ENCODE measurements at places on chromosomes 16 and 17.

DNA sequence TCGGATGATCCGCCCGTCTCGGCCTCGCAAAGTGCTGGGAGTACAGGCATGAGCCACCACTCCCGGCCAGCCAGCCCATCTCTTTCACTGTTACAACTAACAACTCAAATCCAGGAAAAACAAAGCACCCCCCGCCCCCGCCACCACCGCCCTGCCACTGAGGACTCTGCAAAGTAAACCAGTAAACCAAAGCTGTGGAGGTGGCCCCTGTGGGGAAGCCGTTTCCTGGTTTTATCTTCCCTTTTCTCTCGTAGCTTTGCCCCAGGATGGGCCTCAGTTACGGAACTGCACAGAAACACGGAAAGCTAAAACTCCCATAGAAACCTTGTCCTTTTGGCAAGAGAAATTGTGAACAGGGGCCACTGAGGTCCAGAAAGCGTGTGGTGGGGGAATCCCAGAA, 17.5 kb downstream of the CHMP6 start:
- no peak for DNase-seq

DNA sequence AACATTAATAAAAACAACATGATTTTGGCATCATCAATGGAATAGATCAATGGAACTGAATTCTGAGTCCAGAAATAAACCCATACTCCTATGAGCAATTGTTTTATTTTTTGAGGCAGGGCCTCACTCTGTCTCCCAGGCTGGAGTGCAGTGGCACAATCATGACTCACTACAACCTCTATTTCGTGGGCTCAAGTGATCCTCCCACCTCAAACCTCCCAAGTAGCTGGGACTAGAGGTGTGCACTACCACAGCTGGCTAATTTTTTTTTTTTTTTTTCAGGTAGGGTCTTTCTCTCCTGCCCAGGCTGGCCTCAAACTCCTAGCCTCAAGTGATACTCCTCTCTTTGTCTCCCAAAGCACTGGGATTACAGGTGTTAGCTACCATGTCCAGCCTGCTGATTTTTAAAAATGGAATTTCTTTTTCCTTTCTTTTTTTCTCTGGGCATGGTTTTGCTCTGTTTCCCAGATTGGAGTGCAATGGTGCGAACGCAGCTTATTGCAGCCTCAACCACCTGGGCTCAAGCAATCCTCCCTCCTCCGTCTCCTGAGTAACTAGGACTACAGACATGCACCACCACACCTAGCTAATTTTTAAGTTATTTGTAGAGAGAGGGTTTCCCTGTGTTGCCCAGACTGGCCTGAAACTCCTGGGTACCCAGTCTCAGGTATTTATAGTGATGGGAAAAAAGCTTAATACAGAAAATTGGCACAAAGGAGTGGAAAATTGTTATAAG, 7.3 kb upstream of the PRDM7 start:
- DNase-seq: no peak

DNA sequence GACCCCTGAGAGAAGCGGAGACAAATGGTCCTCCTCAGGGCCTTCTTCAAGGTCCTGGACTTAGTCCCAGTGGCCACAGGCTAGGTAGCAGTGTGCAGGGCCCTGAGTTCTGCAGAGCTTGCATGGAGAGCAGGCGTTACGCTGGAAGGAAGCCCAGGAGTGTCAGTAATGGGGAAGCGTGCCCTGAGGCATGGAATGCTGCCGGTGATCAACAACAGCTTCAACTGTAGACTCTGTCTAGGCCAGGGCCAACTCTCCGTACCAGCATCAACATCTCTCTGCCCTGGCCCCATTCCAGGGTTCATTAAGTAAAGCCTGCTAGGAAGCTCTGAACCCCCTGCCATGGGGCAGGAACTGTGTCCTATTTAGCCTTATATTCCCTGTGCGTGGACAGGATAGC, 568 bp upstream of the TNK1 start:
- no peak for DNase-seq

GRCh38 chr16:30457256-30457655, 11.6 kb upstream of the SEPHS2 start:
- no peak for DNase-seq

- no peak for DNase-seq
Measured at GRCh38 chr17:50451943-50452629, 16.6 kb downstream of the CHAD start.

DNA sequence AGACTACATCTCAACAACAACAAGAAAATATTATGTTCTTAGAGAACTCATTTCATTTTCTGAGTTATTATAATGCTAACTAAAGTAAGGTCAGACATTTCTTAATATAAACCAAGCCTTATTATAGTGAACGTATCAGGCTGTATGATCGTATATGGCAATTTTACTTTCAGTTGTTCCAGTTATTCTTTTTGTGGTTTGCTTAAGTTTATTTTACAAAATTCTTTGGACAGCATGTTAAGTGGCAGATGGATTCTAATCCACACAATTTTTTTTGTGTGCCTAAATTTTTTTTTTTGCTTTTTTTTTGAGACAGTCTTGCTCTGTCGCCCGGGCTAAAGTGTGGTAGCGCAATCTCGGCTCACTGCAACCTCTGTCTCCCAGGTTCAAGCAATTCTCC, 59.0 kb downstream of the VMP1 start:
- DNase-seq: no peak

DNA sequence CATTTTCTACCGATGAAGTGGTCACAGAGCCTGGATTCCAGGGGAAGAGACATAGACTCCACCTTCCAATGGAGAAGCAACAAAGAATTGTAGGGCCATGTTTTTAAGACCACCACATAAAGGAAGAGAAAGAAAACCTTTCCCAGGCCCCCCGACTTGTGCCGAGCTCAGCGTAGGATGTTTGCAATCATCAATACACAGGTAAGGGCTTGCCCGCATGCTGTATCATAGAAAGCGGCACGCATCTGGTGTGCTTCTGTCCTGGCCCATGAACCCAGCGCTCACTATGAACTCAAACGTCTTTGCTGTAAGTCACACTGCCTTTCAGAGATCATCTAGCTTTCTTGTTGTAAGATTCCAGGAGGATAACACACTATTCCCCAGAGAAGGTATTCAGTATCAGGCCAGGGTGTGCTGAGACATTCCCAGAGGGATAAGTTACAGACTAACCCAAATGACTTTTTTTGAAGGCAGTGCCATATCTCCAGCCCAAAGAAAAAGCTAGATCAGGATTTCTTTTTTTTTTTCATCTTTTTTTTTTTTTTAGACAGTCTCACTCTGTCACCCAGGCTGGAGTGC, 79.5 kb upstream of the RPL38 start:
- DNase-seq: no peak

DNA sequence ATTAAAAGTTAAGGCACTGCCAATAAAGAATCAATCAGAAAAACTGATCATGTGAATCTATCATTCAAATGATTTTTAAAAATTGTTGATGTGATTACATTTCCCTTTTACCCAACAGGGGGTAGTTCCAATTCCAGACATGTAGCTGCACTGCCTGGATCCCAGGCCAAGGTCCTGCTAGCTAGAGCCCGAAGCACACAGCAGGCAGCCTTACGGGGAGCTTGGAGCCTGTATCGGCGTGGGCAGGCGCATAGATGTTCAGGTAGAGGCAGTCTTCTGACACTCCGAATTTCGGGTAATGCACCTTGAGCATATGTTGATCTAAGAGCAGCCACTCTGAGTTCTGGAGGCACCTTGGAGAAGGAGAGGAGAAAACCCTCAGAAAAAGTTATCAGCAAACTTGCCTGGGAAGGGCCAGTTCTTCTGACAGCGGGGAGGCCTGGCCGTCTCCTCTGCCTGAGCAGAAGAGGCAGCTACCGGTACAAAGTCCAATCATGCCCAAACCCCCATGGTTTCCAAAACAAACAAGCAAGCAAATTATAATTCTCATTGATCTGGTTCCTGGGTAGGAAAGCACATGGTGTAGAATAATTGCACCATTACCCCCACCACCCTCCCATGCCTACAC, 3.6 kb downstream of the CES5A start:
- no peak for DNase-seq

DNA sequence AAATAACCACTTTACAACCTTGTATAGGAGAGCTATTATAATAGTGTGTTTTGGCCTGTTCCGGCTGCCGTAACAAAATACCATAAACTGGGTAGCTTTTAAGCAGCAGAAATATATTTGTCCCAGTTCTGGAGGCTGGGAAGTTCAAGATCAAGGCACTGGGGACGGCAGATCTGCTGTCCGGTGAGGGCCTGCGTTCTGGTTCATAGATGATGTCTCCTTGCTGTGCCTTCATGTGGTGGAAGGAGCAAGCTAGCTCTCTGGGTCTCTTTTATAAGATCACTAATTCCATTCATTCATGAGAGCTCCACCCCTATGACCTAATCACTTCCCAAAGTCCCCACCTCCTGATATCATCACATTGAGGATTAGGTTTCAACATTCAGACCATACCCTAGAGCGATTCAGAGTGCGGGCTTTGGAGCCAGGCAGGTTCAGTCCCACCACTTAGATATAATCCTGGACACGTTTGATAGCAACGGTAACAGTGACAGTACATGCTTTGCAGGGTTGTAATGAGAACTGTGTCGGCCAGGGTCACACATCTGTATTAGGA, 76.2 kb upstream of the ZFHX3 start:
- DNase-seq: no peak

- DNase-seq: no peak
Measured at GRCh38 chr17:64226132-64226531, 36.9 kb downstream of the TEX2 start.

- DNase-seq: peak; percentile 87
Measured at GRCh38 chr17:40612599-40613244, 34.9 kb downstream of the SMARCE1 start.

DNA sequence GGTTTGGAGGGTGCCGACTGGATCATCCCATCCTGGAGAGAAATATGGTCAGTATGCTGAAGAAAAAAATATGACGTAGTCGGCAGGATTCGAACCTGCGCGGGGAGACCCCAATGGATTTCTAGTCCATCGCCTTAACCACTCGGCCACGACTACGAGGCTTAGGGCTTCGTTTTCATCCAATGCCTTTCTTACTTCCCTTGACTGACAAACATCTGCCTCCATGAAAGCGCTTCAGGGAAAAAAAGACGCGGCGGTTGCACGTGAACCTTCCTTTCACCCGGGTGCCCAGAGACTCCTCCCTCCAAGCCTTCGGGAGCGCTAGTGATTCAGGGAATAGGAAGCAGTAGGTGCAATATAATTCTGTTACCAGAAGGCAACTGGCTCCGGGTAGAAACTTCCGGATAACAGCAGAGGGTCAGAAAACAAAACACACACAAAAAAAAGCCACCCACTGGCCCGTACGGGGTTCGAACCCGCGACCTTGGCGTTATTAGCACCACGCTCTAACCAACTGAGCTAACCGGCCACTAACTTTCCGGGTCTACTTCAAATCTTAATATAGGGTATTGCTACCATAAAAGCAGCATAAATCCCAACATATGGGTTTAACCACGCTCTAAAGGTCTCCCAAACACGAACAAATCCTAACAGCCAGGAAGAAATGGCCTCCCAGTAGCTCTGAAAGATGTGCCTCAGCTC, 16.3 kb upstream of the AURKB start:
- DNase-seq: peak; percentile 41

- no peak for DNase-seq
Measured at GRCh38 chr16:85364323-85365040, 248.6 kb upstream of the GSE1 start.

- DNase-seq: no peak
Measured at GRCh38 chr16:85915125-85915845, 16.3 kb downstream of the IRF8 start.

- DNase-seq: no peak
Measured at GRCh38 chr16:15754821-15755534, 101.8 kb downstream of the MYH11 start.

DNA sequence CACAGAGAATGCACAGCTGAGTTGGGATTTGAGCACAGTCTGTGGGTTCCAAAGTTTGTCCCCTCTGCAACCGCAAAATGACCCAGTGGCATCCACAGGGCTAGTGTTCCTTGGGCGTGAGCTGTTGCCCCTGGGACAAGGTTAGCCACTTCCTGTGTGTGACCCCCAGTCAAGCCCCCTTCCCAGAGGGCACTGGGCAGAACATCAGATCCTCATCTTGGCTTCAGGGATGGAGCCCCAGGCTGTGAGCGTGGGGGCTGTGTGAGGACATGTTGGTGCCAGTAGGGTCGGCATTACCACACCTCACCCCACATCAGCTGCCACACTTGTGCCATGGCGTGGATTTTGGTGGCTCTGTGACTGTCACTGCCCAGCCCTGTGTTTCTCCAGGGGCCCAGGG, 55.3 kb downstream of the USP22 start:
- no peak for DNase-seq

GRCh38 chr16:51055434-51055833, 95.6 kb downstream of the SALL1 start:
- no peak for DNase-seq

- DNase-seq: peak; percentile 31
Measured at GRCh38 chr17:48624544-48625494, 1.3 kb downstream of the HOXB9 start.

DNA sequence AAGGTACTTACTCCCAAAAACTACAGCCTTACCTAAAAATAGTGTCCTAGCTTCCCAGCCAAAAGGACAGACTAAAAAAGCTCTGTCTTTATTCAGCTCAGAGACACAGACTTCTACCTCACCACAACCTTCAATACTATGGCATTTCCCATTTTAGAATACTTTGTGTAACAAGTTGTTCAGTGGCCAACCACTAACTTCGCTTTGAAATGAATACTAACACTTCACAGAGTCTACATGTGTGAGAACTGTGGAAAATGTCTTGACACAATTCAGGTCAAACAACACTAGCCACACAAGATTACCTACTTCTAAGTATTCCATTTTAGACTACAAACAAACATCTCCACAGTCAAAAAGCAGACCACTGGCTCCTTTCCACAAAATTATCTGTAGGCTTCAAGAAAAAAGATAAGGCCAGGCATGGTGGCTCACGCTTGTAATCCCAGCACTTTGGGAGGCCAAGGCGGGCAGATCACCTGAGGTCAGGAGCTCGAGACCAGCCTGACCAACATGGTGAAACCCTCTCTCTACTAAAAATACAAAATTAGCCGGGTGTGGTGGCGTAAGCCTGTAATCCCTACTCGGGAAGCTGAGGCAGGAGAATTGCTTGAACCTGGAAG, 3.2 kb downstream of the HELZ start:
- DNase-seq: no peak

DNA sequence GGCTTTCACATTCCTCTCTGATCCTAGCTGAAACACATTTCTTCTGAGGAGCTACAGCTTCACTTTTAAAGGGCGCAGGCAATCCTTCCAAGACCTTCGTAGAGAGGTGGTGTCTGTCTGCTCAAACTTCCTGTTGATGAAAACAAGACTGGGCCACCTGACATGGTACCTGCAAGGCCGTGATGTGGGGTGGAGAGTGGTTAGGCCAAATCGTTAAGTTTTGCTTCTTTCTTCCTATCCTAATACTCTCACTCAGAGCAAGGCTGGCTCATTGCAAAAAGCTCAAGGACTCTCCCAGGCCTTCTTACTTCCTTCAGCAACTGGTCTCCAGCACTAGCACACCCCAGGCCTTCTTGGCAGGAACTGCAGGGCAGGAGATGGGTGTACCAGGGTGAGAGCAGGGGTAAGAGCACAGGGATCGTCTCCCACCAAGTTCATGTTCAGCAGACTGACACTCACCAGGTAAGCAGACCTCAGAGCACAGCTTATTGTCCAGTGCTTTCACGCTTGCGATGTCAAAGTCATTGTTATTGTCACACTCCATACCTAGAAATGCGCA, 10.9 kb upstream of the FOXJ1 start:
- DNase-seq: peak; percentile 49

GRCh38 chr16:8572919-8573724, 17.2 kb downstream of the TMEM114 start:
- DNase-seq: peak; percentile 8

- no peak for DNase-seq
Measured at GRCh38 chr17:42774066-42774745, 957 bp downstream of the VPS25 start.
